ENCODE measurements at places on chromosomes 5 and 9.

DNA sequence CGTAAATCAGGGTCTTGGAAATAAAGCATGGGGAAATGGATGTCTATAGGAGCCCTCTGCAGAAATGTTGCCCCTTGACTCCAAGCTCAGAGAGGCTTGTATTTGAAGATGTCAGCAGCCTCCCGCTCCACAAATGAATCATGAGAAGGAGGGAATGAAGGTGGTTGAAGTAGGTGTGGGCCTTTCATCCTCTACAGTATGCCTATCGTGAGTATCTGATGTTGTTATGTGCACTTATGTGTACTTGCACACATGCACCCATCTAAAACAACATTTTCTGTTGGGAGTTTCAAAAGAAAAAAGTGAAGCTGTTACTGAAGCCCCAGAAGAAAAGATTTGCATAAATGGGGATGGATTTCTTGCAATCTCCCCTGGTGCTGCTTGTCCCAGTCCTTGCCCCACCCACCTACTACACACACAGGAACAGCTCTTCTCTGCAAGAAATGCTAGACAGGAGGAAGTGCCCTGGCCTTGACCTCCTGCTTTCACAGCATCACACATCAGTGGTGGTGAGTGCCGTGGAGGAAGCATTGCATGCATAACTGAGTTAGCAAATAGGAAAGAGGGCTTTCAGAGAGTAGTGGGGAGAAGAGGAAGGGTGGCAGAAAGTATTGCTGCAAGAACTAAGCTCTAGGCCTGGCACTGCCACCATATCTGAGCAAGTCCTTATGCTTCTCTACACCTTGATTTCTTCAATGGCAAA is 156.1 kb downstream of the SNX18 start:
- DNase-seq: no peak

DNA sequence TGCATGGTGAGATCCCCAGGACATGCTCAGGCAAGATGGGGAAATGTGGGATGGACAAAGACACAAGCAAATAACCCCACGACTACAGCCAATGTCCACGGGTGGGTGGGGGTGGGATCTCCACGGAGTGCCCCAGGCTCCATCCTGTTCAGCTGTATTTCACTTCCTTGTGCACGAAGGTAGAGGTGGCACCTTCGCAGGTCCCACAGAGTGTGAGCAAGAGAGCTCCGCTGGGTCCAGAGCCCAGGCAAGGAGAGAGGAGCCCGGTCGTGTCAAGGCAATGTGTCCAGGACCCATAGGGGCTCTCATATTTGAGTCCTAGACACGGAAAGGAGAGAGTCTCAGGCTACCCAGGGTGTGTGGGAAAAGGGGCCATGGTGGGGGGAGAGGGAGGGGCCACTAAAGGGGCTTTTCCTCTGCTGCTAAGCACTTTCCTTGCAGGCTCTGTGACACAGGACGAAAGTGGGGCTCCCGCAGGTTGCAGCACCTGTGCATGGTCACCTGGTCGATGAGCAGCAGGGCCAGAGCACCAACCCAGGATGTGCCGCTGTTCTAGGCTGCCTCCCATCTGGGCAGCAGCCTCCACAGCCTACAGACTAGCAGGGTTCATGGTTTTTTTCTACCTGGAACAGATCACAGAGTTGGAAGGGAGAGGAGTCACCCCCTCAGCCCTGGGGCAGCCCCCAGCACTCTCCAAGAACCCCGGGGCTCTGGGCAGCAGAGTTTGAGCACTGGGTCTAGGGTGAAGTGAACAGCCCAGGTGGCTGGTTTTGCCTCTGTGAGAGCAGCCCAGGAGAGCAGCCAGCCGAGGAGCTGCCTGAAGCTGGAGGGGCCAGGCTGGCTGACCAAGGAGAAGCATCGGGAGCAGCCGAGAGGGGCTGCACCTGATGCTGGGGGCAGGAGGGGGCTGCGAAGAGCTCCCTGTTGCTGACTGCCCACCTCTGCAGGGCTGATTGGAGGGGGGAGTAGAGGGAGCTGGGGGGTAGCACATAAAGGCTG is 100.7 kb upstream of the MVB12B start:
- no peak for DNase-seq

GRCh38 chr9:107249665-107250285 is 33.3 kb upstream of the RAD23B start:
- DNase-seq: no peak

DNA sequence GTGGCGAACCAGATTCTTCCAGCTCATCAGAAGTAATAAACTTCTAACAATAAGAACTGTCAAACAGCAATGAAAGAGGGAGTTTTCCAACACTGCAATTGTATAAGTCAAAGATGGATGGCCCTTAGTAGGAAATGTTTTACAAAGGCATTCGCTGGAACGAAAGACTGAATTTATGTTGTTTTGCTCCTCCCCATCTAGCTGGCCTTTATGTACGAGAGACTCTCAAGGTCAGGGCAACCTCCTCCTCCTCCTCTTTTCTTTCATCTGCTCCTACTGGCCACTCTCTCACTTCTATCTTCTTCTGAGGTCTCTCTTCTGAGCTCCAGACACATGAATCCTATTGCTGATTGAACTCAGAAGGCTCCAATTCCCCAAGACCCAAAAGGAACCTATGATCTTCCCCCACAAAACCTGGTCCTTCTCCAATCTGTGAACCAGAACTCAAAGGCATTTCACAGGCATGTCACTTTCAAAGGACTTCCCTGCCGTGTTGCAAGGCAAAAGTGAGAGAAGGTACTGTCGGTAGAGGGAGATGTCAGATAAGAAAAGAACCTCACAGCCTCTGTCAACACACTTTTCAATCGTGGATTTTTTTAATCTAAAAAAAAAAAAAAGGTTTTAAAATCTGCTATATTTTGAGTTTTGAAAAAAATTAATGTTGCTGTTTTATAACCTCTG is 28.5 kb upstream of the PUM3 start:
- DNase-seq: peak; percentile 43

DNA sequence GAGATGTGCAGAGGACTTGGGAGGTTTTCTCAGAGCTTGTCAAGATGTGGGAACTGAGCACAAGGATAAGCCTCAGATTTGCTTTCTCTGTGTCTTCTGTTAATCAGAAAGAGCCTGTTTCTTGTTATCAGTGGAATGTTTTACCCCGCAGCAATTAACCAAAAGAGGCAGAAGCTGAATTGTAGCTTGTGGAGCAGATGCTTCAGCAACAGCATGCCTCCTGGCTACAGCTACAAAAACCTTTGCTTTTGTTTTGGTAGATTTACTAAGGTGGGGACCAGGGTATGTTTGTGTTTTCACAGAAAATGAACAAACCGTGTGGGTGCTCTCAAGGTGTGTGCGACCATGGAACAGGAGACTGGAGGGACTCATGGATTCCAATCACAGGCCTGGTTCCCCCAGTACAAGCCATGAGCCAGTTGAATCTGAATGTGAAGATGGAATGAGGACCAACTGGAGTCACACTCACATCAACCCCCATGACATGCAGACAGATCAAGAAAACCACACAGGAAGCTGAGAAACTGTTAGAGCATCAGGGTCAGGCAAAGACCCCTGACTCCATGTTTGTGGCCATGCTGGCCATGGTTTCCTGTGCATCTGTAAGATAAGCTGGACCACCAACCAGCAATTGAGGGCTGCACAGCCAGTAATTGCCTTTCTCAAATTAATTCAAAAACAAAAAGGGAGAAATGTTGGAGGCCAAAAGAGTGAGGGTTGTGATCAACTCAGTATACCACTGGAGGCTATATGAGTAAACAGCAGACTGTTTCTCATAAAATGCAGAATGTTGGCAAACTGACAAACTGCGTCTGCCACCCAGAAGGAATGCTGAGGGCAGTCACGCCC is 6.9 kb downstream of the UGT3A2 start:
- DNase-seq: peak; percentile 84

GRCh38 chr5:140341591-140341990 is 4.8 kb downstream of the HBEGF start:
- DNase-seq: no peak

DNA sequence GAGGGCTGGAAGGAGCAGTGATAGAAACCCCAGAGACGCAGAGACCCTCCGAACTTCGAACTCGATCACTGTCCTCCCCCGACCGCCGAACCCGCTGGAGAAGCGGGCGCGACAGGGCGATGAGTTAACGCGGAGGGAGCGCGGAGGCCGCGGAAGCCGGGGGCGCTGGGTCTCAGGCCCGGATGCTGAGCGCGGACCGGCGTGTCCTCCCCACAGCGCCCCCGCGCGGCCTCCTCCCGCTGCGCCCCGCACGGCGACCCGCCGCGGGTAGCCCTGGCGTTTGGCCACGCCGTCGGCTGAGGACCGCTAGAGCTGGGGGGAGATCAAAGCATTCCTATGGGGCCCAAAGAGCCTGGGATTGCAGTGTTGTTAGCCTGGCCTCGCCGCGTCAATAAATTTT is 7.7 kb upstream of the DMRT2 start:
- DNase-seq: no peak

DNA sequence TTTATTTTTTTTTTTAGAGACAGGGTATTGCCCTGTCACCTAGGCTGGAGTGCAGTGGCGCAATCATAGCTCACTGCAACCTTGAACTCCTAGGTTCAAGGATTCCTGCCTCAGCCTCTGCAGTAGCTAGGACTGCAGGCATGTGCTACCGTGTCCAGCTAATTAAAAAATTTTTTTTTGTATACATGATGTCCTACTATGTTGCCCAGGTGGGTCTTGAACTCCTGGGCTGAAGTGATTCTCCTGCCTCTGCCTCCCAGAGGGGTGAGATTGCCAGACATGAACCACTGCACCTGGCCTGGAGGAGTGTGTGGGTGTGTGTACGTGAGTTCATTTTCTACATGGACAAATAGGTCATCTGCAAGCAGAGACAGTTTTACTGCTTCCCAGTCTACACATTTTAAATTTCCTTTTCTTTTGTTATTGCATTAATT is 33.8 kb downstream of the JMY start:
- DNase-seq: no peak

- peak; percentile 67 for DNase-seq
These were observed 117.4 kb upstream of the RORB start for GRCh38 chr9:74379718-74380117.

GRCh38 chr5:37966291-37966690 is 126.5 kb upstream of the GDNF start:
- DNase-seq: no peak

DNA sequence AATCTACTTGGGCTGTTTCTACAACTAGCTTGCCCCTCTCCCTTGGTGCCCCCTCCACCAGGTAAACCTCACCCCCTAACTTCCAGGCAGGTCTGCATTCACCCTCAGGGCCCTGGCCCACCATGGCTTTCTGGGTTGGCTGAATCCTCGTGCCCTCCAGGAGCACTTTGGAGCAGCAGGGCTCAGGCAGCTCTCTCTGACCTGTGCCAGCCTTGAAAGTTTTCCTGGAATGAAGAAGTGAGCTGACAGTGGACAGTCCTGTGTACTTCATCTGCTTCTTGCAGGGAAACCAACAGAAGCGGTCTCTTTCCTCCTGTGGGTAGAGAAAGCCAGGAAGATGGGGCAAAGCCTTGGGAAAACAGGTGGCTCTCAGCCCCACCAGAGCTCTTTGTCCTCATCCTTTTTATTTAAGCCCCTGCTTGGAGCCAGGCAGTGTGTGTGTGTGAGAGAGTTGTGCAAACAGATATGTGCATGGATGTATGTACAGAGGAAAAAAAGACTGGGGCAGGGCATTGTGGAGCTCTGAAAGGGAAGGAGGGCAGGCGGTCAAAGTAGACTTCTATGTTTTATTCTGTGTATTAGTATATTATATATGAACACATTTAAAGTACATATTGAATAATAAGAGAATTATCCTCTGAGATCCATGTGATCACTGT is 62.3 kb upstream of the SPRY4 start:
- DNase-seq: no peak

DNA sequence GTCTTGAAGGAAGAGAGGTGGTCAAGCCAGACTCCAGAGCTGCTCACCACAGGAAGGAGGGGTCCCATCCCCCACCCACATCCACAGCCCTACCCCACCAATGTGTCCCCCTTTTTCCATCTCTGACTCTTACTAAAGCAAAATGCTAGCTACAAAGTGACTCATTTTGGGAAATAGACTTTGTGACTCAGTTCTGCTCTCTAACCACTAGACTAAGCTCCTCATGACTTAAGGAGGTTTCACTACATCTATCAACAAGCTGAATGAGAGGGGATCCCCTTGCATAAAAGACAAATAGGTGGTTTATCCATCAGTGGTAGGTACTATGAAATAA is 35.1 kb upstream of the ADRB2 start:
- DNase-seq: no peak

DNA sequence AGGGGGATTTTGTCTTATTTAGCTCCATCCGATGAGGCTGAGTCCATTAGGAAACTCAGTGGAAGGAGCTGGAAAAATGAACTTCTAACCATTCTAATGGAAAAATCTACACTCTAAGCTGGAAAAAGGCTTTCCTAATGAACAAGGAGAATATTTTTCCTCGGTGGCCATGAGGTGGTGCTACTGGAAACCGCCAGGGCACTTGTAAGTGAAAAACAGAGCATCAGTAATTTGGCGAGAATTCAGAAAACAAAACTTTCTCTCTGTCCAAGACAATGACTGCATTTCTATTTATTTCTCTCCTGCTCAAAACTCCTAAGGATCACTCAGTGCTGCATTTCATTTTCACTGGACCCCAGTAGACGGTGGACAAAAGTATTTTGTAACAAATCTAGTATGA is 237.6 kb downstream of the TENT4A start:
- no peak for DNase-seq

- no peak for DNase-seq
These were observed 51.2 kb upstream of the RPS23 start for GRCh38 chr5:82329393-82329792.

GRCh38 chr5:34738381-34738780 is 82.3 kb downstream of the RAI14 start:
- no peak for DNase-seq

GRCh38 chr5:73862796-73863195 is 236.8 kb downstream of the ARHGEF28 start:
- DNase-seq: no peak
